ENCODE measurements at places on chromosomes 5 and 9.

DNA sequence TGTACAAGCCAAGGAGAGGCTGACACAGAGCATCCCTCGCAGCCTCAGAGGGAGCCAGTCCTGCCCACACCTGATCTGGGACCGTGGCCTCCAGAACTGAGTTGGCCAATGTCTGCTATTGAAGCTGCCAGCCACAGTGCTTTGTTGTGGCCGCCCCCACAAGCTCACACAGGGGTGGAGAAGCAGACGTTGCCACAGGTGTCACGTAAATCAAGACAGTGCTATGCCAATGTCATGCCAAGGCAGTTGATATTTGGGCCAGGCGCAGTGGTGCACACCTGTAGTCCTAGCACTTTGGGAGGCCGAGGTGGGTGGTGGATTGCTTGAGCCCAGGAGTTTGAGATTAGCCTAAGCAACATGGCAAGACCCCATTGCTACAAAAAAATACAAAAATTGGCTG lies 17.3 kb upstream of the TERT start:
- DNase-seq: no peak

DNA sequence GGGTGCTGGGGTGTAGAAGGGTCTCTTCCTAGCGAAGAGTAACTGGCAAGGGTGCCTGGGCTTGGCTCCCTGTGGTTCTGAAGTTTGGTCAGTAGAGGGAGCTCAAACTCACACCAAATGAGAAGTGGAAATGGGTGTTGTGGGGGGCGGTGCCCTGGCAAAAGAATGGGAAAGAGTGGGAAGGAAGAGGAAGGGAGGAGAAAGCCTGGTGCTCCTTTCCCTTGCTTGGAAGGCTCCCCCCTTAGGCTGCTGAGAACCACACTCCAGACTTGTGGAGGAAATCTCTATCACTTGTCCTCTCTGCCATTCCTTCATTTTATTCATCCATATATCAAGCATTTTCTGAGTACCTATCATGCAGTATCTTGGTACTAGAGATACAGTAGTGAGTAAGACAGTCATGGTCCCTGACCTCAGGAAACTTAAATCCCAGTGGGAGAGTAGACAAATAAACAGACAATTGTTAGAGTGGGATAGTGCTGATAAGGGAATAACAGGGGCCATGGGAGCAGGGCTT lies 13.0 kb downstream of the SLC4A9 start:
- DNase-seq: peak; percentile 62

DNA sequence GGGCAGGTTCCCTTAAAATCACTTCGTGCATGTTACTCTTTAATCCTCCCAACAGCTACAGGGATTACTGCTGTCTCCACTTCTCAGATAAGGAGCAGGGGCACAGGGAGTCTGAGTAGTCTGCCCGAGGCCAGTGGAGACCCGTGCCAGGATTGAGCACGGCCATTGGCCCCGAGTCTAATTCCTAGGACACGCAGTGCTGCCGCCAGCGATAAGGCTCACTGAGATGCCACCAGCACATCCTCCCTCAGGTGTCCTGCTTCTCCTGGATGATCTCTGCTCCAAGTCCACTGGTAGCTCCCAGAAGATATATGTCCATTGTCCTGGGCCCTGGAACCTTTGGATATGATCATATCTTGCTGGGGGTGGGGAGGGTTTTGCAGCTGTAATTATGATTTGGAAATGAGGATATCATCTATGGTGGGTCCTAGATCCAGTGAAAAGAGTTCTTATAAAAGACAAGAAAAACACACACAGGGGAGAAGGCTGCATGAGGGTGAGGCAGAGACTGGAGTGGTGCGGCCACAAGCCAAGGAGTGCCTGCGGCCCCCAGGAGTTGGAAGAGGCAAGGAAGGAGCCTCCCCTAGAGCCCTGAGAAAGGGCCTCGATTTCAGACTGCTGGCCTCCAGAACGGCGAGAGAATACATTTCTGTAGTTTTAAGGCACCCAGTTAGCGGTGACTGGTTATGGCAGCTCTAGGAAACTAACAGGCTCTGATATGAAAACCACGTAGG lies 19.4 kb upstream of the MED10 start:
- no peak for DNase-seq

DNA sequence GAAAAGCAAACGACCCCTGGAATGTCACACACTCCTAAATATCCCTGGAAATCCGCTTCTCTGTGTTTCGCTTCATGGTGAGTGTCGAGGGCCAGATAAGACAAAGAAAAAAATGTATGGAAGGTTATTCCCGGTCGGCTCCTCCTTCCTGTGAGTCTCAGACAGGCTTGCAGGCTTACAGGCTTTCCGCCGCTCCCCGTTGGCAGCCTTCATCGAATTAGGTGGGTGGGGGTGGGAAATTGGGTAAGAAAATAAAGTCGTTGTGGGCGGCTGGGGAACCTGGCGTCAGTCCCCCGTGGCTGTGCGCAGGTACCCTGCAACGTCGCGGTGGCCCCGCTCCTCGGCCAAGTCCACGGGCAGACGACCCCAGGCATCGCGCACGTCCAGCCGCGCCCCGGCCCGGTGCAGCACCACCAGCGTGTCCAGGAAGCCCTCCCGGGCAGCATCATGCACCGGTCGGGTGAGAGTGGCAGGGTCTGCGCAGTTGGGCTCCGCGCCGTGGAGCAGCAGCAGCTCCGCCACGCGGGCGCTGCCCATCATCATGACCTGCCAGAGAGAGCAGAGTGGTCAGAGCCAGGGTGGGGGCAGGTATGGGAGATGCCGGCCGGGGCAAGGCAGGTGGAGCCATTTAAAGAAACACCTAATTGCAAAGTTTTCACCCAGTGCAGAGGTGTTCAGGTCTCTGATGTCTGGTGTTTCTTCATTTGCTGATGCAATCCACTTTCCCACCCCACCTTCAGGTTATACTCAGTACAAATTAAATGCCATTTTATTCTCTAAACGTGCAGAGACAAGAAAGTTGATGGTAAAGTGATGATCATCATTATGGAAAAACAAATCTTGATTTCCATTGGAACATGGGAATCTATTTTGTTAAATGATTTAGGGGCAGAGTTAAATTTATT lies 3.2 kb downstream of the CDKN2B start:
- DNase-seq: no peak

DNA sequence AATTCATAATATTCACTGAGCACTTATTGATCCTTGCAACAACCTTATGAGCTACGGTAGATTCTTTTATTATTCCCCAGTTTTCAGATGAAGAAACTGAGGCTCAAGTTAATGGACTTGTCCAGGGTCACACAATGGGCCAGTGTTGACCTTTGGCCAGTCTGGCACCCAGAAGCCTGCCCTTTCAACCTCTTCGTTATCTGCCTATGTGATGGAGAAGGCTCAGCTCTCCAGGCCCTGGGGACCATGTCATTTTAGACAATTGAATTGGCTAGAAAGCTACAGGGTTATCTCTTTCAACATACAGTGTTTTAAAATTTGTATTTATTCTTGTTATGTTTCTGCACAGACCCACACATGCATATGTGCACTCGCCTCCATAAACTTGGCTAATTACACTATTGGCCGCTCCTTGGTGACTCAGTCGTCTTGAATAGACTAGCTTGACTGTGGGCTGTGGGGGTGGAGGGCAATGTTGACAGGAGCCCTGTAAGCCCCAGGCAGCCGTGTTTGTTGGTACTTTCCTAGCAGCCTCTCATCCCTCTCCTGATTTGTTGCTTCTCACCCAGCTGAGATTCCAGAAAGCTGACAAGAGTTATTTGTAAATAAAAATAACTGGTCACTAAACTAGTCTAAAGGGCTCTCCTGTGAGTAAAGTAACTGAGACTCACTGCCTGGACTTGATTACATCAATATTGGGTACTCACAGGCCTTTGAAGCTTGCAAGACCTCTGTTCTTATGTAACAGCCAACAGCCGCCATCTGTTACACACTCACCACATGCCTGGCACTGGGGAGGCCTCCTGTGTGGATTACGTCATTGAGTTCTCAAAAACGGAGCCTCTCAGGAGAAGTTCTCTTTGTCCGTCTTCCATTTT lies 8.5 kb upstream of the ANGPTL2 start:
- no peak for DNase-seq

DNA sequence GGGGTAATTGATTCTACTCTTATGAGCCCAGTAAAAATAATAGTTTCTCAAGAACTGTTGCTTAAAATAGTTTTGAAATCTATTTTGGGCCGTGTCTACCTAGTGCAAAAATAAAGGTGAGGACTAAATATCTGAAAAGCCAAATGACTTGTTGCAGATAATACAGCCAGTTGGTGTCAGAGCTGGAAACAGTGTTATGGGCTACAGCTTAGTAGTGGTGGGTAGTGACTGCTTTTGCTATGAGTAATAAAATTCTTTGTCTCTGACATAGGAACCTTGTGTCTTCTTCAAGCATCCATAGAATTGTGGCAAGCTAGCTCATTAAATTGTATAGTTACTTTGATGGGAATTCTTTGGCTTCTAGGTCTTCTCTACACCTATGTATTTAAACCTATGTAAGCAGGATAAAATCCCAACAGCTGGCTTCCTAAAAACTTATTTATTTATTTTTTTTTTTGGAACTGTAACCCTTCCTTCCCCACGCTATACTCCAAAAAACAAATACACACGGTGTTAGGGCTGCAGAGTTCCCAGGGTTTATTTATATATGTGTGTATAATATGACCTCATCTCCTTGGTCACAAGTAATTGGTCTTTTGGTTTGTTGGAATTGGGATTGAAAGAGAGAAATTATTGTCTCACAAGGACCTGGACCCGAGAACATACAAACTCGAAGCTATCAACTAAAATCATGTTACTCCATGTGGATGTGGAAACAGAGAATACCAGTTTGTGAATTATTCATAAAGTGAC lies 138.0 kb downstream of the NUDT12 start:
- no peak for DNase-seq

DNA sequence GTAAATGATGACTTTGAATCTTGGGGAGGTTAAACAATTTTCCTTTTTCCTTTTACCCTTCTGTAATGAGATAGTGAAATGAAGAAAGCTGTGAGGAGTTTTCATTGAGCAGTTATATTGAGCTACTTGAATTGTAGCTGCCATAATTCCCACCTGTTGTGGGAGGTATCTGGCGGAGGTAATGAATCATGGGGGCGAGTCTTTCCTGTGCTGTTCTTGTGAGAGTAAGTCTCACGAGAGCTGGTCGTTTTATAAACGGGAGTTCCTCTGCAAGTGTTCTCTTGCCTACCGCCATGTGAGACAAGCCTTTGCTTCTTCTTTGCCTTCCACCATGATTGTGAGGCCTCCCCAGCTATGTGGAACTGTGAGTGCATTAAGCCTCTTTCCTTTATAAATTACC lies 258.4 kb downstream of the FER start:
- DNase-seq: no peak

- DNase-seq: no peak
These were observed 311.1 kb upstream of the CHD1 start for GRCh38 chr5:99239826-99240360.

DNA sequence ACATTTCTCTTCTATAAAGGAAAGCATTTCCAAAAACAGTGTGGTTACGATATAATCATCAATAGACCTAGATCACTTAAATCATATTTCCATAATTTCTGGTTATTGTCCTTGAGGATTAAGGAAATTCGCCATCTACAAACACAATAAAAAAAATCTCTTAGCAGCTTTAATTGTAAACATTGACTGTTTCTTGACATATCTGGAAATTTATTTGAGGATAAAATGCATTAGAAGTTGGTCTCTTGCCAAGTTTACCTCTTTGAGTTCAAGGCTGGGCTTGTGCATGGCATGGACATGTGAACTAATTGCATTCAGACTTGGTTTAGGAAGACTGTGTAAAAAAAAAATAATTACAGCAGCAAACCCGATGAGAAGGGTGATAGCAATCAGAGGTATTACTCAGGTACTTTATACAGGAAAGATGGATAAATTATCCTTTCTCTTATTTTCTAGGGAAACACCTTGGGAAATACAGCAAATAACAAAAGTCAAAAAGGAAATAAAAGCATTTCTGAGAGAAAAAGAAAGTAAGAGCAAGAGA lies 237.9 kb downstream of the SLF1 start:
- no peak for DNase-seq

DNA sequence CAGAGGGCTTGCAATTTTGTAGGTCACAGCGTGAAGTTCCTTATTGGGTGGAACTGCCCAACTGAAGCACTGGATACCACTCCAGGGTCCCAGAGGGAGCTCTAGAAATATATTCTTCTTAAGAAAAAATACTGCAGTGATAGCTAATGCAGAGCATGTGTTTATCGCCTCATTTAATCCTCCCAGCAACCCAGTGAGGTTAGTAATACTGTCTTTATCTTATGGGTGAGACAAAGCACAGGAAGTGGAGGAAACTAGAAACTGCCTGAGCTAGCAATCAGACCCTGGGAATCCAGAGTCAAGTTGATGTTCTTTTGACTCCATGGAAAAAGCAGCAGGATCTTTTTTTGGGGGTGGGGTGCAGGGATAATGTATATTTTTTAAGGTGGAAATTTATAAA lies 153.3 kb downstream of the PJA2 start:
- DNase-seq: no peak

GRCh38 chr9:120950421-120951388 lies 24.1 kb upstream of the TRAF1 start:
- DNase-seq: no peak

- DNase-seq: no peak
These were observed 21.6 kb upstream of the FBN2 start for GRCh38 chr5:128559300-128560297.

- no peak for DNase-seq
These were observed 31.7 kb upstream of the NR3C1 start for GRCh38 chr5:143435210-143435657.

GRCh38 chr9:99385814-99386279 lies 163.8 kb downstream of the SEC61B start:
- no peak for DNase-seq

- no peak for DNase-seq
These were observed 332.5 kb upstream of the RPS23 start for GRCh38 chr5:82610686-82611085.

DNA sequence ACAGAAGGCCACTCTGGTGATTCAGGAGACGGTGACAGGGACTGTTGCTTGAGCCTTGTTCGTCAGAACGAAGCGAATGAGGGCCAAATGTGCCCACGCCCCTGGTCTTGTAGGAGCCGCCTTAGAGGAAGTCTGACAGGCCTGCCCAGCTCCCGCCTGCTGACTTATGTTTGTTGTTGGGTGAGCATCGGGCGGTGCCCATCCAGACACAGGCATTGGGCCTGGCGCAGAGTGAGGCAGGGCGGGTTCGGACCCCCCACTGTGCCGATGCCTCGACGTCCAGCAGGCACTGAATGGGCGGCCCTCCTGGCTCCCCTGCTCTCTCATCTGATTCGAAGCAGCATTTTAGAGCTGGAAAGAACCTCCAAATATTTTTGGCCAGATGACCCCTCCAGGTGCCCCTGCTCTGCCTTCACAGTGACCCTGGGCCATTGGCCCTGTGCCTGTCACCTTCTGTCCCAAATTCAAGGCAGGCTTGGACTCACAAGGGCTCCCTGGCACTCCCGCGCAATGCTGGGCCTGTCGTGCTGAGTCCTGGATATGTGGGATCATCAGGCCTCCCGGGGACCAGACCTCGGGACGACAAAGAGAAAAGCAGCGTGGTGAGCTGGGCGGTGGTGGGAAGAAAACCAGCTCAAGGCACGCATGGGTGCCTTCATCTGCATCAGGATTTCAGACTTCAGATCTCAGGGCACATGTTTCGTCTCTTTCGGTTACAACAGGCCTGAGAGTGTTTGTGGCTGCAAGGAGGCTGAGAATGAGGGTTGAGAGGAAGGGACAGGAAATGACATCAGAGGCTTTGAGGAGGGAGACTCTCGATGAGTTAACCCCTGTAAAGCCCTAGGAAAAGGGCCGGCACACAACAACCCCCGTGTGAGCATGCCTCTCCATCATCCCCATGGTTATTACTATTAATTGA lies 37.1 kb upstream of the OLFM1 start:
- no peak for DNase-seq

GRCh38 chr5:120207129-120207528 lies 257.0 kb upstream of the PRR16 start:
- no peak for DNase-seq

GRCh38 chr5:142527234-142527633 lies 158.7 kb downstream of the FGF1 start:
- DNase-seq: no peak

GRCh38 chr9:92059661-92060060 lies 55.6 kb downstream of the SPTLC1 start:
- DNase-seq: no peak

Measured in caudate nucleus (tissue), 63 donors.